ENCODE measurements at places on chromosomes 6 and 20. TPM values are rescaled to one million over a fixed set of nuclear protein-coding genes. Genes with fewer than 3 reads are reported as not detected.

- no peak for DNase-seq
Measured at GRCh38 chr6:109693111-109693510, 2.0 kb downstream of the FIG4 start.

The CTNNBL1 gene
- 29.9 TPM for total RNA-seq

GRCh38 chr20:20824924-20825584 is 112.6 kb upstream of the RALGAPA2 start:
- DNase-seq, result peak; percentile 70

- DNase-seq, result no peak
Measured at GRCh38 chr20:57805747-57806146, 95.9 kb upstream of the PMEPA1 start.

DNA sequence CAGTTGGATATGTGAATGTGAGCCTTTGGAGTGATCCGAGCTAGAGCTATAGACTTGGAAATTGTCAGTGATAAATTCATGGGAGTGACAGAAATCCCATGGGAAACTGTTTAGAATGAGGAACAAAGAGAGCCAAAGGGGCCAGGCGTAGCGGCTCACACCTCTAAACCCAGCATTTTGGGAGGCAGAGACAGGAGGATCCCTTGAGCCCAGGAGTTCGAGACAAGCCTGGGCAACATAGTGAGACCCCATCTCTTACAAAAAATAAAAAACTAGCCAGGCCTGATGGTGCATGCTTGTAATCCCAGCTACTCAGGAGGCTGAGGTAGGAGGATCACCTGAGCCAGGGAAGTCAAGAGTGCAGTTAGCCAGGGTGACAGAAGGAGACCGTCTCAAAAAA is 39.3 kb upstream of the SOX4 start:
- no peak for DNase-seq

DNA sequence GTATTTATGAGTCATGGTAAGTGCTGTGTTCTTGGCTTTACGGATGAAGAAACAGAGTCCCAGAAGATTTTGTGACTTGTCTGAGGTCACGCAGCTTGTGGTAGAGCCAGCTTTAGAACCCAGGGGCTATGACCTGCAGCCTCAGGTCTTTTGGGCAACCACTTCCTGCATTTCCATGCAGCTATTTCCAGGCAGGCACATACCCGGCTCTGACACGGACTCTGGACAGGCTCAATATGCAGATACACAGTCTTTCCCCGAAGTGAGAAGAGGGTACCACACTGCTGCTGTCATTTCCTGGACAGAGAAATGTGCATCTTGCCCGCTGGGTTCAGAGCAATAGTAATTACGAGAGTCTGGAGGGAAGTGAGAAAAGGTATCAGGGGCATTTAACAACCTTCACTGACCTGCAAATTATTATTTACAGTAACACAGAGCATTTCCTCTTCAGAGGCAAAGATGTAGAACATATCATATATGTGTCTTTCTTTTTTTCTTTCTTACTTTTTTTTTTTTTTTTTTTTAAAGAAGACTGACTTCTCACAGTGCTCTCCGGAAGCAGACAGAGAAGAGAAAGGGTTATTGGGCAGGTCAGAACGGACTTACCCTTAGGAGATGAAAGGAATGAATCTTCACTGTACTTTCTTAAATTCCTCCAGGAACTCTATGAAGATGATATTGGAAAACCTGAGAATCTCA is 185.1 kb downstream of the CLIC5 start:
- no peak for DNase-seq

DNA sequence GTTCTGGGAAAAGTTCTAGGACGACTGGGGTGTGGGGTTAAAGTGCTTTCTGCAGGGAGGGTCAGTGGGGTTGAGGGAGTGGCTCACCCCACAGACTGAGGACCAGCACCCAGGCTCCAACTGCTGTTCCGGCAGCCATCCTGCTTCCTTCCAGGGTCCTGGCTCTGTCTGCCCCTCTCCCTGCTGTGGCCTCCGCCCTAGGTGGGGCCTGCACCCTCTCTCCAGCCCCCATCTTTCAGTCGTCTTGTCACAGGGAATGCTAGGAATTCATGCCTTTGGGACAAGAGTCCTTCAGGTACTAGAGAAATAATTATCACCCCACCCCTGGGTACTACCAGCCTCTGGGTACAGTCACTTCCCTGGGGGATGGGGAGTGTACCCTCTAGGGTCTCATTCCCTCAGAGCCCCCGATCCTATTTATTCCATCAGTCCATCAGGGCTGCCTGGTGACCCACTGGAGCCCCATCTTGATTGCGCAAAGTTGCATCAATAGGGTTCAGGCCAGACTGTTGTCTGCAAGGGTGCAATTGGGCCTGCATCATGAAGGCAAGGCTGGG is at the start of gene AGER:
AGER (minus strand) TSS at position 170 of the 557 bp plus-strand sequence; CDS start at position 139, 31 bp downstream.
- no peak for DNase-seq

The PTK6 gene
- not detected for total RNA-seq

- no peak for DNase-seq
Measured at GRCh38 chr6:16903470-16903869, 142.2 kb upstream of the ATXN1 start.

The SIM1 gene
- total RNA-seq, result not detected

The OPRL1 gene
- total RNA-seq, result 1.4 TPM

Data from right atrium auricular region (tissue), 2 donors.